ENCODE measurements at places on chromosomes 4 and X.

DNA sequence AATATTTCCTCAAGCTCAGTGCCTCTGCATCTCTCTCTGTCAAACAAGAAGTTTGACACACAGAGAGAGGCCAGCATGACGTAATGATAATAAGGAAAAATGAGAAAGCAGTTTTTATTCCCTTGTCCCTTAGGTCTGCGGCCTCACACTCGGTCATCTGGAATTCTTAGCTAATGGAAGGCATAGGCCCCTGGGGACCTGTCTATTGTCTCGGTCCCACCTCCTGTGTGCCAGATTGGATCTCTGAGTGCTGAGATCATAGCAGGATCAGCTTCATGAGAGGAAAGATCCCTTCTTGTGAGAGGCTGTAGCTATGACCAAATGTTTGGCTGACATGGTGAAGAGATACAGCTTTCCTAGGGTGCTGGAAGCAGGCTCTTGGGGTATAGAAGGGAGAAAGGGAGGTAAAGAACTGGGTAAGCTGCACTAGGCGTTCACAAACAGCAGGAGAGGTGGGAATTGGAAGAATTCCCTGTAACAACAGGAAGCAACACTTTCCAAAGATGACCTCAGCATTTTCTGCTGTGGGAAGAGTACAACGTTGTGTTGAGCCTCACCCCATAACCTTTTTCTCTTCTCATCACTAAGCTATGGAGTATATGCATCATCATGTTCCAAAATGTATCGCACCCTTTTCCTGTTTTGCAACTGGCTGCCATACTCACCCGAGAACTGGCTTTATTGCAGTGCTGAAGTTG, 20.2 kb downstream of the TMEM31 start:
- peak; percentile 40 for DNase-seq

DNA sequence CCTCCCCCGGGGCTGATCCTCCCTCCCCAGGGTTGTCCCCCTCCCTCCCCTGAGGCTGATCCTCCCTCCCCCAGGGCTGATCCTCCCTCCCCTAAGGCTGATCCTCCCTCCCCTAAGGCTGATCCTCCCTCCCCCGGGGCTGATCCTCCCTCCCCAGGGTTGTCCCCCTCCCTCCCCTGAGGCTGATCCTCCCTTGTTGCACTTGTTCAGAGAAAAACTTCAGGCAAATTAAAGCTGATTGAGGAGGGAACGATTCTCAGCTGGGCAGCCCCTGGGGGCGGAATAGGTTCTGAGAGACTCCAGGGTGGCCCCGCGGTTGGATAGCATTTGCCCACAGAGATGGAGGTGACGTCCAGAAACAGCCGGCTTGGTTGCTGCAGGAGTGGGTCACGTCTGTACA, 110.7 kb upstream of the ADRA2C start:
- no peak for DNase-seq

GRCh38 chr4:104869831-104870230, 276.8 kb upstream of the TET2 start:
- no peak for DNase-seq

DNA sequence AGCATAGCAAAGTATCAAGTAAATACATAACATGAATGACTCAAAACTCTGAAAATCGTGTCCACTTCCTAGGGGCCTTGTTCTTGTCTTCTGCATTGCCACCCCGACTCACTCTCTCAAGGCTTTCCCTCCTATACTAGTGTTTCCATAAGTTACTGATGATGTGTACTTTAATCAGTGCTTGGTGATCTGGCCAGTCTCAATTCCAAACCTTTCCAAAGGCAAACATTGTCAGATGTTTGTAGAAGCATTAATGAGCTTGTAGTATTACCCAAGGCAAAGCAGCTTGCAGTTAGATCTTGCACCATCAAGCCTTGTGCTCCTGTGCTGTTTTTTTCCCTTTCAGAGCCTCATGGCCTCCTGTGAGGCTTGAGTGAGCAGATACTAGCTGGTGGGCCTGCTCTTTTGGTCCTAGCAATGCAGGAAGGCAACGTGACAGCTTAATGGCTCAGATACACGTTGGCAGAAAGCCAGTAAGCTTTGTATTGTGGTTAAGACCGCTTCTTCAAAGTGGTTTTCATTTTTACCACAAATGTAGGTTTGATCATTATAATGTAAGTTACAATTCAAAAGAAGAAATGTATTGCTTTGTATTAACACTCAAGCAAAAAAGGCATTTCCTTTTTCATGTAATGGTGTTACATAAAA, 51.8 kb downstream of the RBPJ start:
- peak; percentile 84 for DNase-seq

GRCh38 chr4:13109536-13109935, 374.6 kb downstream of the RAB28 start:
- DNase-seq, result no peak

DNA sequence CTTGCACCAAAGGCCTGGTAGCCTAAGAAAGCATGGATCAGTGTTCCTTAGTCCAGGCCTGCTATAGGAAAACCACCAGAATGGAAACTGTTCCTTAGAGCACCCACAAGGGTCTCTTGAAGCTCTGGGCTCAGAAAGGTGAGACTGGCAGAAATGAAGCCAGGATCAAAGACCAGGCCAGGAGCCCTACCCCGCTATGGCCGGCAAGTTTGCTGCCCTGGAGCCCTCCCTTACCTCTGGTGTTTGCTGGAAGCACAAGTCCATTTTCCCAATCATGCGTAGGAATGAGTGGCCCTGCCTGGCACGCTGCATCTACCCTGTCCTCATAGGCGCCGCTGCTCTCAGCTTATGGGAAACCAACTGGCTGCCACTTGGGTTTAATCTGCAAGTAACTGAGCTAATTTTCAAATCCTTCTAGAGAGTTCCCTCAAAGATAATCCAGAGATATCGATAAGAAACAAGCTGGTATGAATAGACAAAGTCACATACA, 37.4 kb downstream of the BCOR start:
- DNase-seq, result no peak

DNA sequence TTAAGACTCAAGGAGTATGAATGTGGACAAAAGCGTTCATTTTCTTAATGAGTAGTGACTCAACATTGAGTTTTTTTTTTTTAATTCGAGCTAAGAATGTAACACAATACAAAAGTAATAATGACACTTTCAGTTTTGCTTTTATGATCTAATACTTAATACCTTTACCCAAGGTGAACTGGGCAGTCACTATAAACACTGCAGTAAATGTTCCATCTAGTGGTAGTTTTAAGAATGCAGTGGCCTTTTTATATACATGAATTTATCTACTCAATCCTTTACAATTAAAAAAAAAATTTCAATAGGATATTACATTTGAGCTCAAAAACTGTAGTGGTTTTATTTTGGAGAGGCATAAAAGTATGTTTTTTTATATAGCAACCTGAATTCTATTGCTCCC, 33.9 kb downstream of the PDK3 start:
- peak; percentile 37 for DNase-seq

DNA sequence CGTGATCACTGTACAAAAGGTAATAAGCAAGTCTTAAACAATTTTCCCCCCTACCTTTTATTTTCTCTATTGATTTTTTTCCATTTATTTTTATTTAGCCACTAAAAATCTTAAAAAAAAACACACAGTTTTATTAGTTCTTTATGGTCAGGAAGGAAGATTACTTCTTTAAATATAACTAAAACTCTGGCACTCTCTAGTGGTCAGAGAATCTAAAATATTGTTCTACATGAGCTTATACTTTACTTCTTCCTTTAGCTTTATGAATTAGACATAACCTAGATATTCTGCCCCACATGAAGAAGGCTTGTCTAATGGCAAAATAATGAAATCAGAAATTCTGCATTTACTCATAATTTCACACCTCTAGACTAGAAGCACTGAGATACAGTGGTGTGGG, 135.2 kb downstream of the PDE5A start:
- peak; percentile 46 for DNase-seq

DNA sequence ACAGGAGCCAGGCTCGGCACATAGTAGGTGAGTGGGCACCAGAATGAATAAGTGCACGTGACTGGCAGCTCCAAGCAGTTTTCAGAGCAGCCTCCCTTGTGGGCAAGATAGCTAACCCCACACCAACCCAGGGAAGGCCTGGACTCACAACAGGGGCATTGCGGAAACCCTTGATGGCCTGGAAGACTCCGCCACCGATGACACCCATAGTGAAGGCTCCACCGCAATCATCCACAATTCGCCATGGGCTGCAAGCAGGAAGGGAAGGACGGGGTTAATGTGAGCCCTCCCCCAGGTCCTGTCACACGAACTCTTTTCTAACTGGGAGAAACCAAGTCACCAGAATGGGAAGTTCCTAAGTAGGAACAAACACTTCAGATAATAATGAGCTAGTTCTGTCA, 957 bp downstream of the TIMM17B start:
- DNase-seq, result peak; percentile 18

GRCh38 chrX:2577844-2578466, 77.2 kb upstream of the DHRSX start:
- DNase-seq, result no peak

DNA sequence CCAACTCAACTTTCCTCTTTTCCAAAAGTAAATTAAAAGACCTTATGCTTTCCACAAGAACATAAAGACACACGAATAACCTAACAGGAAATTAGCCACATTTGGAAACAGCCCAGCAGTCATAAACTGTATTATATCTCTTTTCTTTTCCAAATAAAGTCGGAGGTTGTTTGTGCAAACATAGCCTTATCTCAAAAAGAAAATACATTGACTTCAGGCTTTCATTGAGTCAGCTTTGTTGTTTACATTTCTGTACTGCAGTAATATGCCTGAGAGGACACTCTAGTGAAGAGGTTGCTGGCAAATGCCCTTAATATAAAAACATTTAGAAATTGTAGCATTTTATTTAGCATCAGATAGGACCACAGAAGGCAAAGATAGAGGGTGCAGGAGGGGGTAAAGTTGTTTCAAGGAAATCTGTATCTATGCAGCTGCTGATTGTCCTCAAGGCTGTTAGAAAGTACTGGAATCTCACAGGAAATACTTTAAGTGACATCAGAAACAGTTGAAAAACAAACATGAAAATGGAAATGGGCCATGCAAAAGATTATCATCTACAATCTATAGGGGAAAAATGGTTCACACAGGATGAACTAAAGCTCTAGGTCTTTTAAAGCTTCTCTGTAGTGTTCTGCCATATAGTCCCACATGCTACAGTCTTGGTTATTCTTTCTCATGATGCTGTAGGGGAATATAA, 14.5 kb downstream of the LNX1 start:
- DNase-seq, result peak; percentile 46

DNA sequence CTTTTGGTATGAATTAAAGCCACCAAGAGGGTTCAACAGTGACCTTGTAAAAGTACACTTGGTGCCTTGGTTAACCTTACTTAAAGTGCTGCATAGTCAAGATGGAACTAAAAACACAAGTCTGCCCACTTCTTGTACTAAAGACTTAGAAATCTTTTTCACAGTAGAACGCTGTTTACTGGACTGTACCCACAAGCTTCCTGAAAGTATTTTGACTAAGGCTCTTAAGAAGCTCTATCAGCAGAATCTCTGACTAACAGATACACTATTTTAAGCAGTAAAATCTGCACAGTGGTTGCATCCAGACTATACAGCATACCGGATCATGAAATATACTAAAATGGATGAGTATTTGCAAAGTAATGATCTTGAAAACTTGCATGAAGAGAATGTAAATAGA, 7.2 kb downstream of the RAB28 start:
- peak; percentile 89 for DNase-seq

GRCh38 chr4:174538123-174538875, 16.0 kb upstream of the HPGD start:
- DNase-seq, result peak; percentile 54

- no peak for DNase-seq
Measured at GRCh38 chr4:138665851-138666250, 349.7 kb upstream of the NOCT start.

GRCh38 chr4:110411574-110412011, 64.4 kb upstream of the ENPEP start:
- no peak for DNase-seq

DNA sequence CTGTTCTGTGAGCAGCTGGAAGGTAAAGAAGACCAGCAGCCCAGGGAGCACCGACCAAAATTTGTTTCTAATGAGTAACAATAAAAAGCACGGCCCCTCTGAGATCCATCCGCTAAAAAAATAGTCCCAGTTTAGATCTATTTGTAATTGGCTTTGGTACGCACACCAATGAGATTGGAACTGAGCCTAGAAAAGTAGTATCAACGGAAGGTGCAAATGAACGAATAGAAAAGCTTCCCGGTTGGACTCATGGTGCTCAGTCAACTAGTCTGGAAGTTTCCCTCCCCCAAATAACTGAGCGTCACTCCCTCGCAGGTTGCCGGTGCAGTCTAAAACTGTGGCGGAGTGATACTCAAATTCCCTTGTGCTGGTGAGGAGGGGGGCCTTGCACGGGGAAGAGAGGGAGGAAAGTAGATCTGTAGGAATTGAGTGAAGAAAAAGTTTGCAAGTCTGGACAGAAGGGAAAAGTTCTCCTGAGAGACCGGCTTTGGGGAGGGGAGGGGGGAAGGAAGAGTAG, at the start of gene COL4A5:
Gene COL4A5, plus strand, starts transcription at position 413 of the 517 bp plus-strand sequence. CDS start 288 bp downstream, outside the sequence.
- DNase-seq, result peak; percentile 92

DNA sequence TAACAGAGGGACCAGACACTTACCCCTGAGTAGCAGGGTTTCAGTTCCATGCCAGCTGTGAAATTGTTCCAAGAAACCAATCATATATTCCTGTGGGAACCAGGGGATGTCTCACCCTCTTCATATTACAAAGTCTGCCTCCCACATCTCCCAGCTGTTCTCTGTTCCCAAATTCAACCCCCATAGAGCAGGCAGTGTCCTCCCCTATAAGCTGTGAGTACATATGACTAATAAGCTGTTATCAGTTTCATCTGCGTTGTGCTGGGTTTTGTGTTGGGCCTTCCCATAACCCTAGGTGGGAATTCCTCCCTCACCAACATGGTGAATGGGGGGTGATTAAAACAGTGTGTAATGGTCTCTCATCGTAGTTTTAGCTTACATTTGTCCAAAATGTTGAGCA, 41.0 kb downstream of the CEP44 start:
- peak; percentile 7 for DNase-seq

DNA sequence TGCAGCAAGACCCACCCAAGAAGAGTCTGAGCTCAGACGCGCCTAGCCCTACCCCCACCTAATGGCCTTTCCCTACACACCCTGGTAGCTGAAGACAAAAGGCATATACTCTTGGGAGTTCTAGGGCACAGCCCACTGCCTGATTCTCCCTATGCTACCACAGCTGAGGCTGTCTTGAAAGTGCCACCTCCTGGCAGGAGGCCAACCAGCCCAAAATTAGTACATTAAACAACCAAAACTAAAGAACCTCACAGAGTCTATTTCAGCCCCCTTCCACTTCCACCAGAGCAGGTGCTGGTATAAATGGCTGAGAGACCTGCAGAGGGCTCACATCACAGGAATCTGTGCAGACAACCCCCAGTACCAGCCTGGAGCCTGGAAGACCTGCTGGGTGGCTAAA, 119.1 kb downstream of the HMGN5 start:
- DNase-seq, result no peak

Measured in ELR (cell line).